Fibroblast of the conjunctiva (primary cell): ENCODE measurements at places on chromosomes 2 and 18.

GRCh38 chr2:9909106-9909505 lies 42.4 kb upstream of the GRHL1 start:
- DNase-seq: no peak

- DNase-seq: no peak
Measured at GRCh38 chr18:54918060-54918459, 41.2 kb downstream of the CCDC68 start.

DNA sequence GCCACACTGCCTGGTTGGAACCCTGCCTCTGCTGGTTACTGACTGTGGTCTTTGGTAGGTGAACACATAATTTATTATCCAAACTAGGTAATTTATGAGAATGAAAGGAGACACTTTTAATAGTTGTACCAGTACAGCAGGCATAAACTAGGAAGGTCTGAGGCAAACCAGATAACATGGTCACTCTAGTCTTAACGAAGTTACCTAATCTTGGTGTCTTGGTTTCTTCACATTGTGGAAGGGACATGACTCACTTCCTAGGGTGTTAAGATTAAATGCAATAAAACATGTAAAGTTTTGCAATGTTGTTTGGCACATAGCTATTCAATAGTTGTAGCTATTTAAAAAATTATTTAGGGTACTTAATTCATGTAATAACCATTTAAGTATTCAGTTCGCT lies 23.3 kb downstream of the SPTBN1 start:
- no peak for DNase-seq

DNA sequence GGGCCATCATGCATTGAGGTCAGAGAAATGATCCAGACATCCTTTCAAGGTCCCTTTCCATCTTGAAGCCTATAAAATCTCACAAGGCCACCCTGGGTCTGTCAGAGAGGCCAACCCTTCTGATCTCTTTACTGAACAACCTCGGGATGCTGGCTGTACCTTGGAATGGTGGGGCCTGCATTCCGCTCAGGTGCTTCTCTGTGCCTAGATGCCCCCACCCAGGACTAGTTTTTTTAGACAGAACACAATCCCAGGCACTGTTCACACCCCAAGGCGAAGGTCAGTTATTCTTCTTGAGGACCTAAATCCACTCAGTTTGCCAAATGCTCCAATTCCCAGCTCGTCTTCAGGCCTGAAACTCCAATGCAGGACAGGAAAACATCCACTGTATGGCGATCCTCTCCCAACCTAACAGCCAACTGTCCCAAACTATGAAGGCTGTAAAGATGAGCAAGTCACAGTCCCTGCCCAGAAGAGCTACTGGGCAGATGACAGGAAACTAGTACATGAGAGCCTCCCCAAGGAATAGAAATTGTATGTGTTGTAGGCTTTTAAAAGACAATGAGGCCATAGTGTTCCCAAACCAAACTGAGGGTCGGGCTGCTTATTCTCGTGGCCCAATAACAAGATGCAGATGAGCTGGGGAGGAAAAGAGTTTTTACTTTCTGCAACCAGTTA lies 154.4 kb upstream of the ACAA2 start:
- no peak for DNase-seq

DNA sequence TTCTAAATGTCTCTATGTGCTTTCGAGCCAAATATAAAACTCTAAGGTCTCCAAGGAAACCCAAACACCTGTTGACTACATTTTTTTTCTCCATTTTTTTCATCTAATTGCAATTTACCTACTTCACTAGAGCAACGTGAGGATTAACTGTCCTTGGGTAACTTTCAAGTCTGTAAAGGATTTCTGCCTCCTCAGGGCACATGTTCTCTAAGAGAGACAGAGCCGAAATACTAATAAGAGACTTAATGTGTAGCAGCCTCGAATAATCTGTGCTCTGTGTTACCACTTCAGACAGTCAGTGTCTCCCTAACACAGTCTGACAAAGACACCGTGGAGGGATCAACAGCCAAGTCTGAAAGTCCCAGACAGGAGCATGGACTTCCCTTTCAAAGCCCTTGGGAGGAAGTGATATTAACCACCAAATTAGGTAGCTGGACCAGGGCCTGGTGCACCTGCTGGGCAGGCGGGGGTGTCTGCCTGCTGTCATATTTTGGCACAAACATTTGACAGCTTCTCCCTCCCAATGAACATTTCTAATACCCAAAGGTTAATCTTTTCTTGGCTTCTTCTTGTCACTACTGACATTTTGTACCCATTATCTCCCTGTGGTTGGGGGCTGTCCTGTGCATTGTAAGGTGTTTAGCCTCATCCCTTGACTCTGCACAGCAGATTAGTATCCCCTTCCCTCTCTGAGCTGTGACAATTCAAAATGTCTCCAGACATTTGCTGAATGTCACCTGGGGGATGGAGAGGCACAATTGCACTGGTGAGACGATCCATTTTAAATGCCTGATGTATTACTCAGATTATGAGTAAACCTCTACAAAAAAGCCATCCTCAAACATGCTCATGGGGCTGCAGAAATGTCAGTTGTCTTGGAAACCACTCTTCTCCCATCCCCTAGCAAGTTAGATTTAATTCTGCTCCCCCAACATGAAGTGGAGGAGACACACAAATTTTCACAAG lies 45.7 kb upstream of the LYPD1 start:
- no peak for DNase-seq

DNA sequence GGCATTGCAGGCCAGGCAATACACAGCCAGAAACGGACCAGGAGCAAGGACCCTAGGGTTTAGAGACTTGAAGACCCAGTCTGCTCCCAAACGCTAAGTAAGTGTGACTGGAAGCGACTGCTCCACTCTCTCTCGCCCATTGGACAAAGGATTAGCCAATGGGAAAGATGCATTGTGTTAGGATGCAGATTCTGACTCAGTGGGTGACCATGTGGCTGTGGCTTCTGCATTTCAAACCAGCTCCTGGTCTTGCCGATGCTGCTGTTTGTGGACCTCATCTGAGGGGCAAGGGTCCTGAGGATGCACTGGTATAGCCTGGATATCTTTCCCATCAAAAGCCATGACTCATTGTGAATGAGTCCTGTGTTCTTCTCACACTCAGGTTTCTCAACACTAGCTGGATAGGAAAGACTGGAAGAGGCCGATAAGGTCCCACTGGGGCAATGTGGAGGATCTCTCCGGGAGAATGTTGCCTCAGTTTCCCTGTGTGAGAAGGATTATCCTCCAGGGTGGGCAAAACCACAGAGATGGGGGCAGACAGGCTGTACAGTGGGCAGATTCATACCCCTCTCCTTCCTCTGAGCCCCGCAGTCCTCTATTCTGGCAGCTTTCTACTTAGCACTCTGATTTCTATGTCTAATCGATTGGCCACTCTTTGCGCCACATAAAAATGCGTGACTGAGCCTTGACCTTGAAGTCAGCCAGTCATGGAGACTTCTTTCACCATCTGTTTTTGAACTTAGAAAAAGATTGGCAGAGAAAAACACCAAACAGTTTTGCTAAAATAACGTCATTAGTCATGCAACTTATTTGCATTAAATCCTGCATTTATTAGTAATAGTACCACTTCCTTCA lies 257.1 kb downstream of the PRKCE start:
- no peak for DNase-seq
